SHP77 treated with DMSO at 0.1 percent for 48 hours (cell line): ENCODE measurements at places on chromosomes 7 and 10.

GRCh38 chr10:132107949-132108877, 42.5 kb downstream of the JAKMIP3 start:
- no peak for DNase-seq

GRCh38 chr7:20146451-20146850, 70.7 kb downstream of the MACC1 start:
- no peak for DNase-seq

- no peak for DNase-seq
Observed at GRCh38 chr7:120987280-120987679, 1.2 kb upstream of the CPED1 start.

DNA sequence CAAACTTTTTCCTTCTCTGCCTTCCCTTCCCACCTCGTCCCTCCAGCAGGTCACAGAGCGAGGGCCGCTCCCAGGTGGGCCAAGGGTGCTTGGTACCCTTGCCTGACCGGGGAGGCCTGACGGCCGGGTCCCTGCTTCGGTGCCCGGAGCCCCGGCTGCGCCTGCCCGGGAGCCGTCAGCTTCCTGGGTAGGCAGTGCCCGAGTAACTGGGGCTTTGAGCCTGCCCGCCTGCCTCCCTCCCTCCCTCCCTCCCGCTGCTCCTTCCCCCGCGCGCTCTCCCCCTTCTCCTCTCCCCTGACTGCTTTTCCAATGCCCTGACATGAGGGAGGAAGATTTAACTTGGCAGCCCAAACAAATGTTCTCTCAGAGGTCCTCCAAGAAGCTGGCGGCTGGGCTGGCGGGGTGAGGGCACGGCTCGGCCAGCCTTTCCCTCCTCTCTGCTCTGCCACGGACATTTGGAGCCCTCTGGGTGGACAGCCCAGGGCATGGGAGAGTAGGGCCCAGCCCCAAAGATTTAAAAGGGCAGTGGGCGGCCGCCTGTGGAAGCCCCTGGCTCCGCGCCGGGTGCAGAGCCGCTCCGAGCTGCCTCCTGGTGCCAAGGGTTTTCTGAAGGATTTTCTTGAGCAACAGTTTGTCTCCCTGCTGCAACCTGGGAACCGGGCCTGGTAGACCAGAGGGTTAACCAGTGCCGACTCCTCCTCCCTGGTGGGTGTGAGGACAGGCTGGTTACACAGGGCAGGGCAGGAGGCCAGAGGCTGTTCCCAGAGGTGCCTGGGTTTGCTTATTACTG, 2.0 kb downstream of the ZMIZ1 start:
- no peak for DNase-seq

- no peak for DNase-seq
Observed at GRCh38 chr10:31630861-31631567, 297.6 kb downstream of the ARHGAP12 start.

GRCh38 chr10:12062754-12063482, 5.8 kb upstream of the DHTKD1 start:
- no peak for DNase-seq
